ENCODE measurements at places on chromosomes 12 and 14. TPM values are rescaled to one million over a fixed set of nuclear protein-coding genes. Genes with fewer than 3 reads are reported as not detected.

DNA sequence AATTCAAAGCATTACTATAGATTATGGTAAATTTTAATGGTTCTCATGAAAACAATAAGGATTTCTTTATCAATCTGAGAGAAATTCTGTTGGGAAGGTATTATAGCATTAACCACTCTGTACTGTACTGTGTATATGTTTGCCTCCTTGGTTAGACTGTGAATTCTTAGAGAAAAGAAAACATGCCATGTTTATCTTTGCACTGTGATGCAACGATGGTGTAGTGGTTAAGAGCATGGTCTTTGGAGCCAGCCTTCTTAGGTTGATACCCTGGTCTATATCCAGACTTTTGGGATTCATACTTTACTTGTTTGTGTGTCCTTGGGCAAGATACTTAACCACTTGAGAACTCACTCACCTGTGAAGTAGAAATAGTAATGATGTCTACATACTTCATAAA, 32.2 kb upstream of the NUBPL start:
- H3K4me3 ChIP-seq, result no peak overlapping the region
- no peak for DNase-seq
- no peaks in the 10 kb centered on the region for H3K36me3 ChIP-seq
- H3K4me1 ChIP-seq, result no peaks in the 10 kb centered on the region
- no peaks in the 10 kb centered on the region for H3K27me3 ChIP-seq

- H3K27ac ChIP-seq, result no peak overlapping the region
- peaks cover 3% of the 10 kb centered on the region for H3K27me3 ChIP-seq
- no peak overlapping the region for H3K4me3 ChIP-seq
These were observed 476.1 kb upstream of the SOX5 start for GRCh38 chr12:24425601-24425970.

GRCh38 chr14:91770185-91770584, 38.3 kb upstream of the CATSPERB start:
- no peaks in the 10 kb centered on the region for H3K36me3 ChIP-seq
- DNase-seq, result no peak
- H3K27me3 ChIP-seq, result no peaks in the 10 kb centered on the region
- peaks cover 6% of the 10 kb centered on the region for H3K4me1 ChIP-seq
- H3K27ac ChIP-seq, result no peak overlapping the region

GRCh38 chr12:105104762-105105161, 2.8 kb upstream of the WASHC4 start:
- DNase-seq, result no peak
- H3K27ac ChIP-seq, result no peak overlapping the region
- no peaks in the 10 kb centered on the region for H3K36me3 ChIP-seq
- H3K4me3 ChIP-seq, result no peak overlapping the region
- H3K4me1 ChIP-seq, result 0 out of 2 replicates have a peak, but pooled peaks cover 4% of the 10 kb centered on the region

GRCh38 chr12:51217133-51217967, 512 bp downstream of the POU6F1 start:
- H3K27ac ChIP-seq, result no peak overlapping the region
- H3K27me3 ChIP-seq, result no peaks in the 10 kb centered on the region
- peaks cover 4% of the 10 kb centered on the region for H3K4me1 ChIP-seq
- no peak for DNase-seq

- H3K36me3 ChIP-seq, result no peaks in the 10 kb centered on the region
- no peak overlapping the region for H3K27ac ChIP-seq
- H3K4me1 ChIP-seq, result no peaks in the 10 kb centered on the region
- DNase-seq, result no peak
- no peak overlapping the region for H3K4me3 ChIP-seq
These were observed 15.7 kb upstream of the SLC6A12 start for GRCh38 chr12:229441-230191.

CPNE8 gene
- polyA plus RNA-seq, result 20.8 TPM

MEG3 gene
- polyA plus RNA-seq, result not detected

GRCh38 chr14:105500036-105500725, 9.1 kb downstream of the TEDC1 start:
- no peak overlapping the region for H3K4me3 ChIP-seq
- no peaks in the 10 kb centered on the region for H3K36me3 ChIP-seq
- H3K4me1 ChIP-seq, result no peaks in the 10 kb centered on the region
- H3K27ac ChIP-seq, result no peak overlapping the region

- no peak overlapping the region for H3K27ac ChIP-seq
- no peak overlapping the region for H3K4me3 ChIP-seq
- H3K27me3 ChIP-seq, result no peaks in the 10 kb centered on the region
- 0 out of 2 replicates have a peak, but pooled peaks cover 1% of the 10 kb centered on the region for H3K36me3 ChIP-seq
- H3K4me1 ChIP-seq, result no peaks in the 10 kb centered on the region
These were observed 9.6 kb downstream of the ACADS start for GRCh38 chr12:120735181-120735580.

- no peaks in the 10 kb centered on the region for H3K27me3 ChIP-seq
- H3K4me3 ChIP-seq, result peak overlapping the region; percentile 13
- H3K27ac ChIP-seq, result peak overlapping the region; percentile 48
- DNase-seq, result no peak
These were observed 5.6 kb downstream of the MIS18BP1 start for GRCh38 chr14:45247427-45247826.

DNA sequence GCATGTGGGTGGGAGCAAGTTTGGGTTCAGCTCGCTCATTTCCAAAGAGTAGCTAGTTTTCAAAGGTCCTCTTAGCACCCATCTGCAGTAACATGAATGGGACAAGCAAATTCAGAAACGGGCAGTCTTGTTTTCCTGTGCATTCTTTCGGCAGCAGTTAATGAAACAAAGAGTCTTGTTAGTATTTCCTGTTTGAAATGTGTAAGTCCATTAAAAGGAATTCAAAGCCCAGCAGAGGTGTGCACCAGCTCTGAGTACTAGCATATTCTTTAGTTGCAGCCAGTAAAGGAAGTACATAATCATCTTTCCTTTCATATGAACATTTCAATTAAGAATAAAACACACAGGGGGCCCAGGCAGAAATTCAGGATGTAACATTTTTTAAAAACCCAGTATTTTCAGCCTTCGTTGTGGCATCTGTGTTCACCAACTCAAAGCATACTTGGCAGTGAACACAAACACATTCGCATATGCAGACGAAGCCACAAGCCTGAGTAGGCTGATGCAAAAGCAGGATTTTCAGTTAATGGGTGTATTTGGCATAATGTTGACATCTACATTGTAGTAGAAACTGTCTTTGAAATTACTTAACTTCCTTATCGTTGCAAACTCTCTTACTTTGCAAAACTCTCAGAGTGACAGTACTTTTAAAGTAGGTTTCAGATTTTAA, 570.0 kb upstream of the FLRT2 start:
- no peak overlapping the region for H3K4me3 ChIP-seq
- no peaks in the 10 kb centered on the region for H3K27me3 ChIP-seq
- no peak overlapping the region for H3K27ac ChIP-seq

- no peak overlapping the region for H3K27ac ChIP-seq
- H3K4me1 ChIP-seq, result no peaks in the 10 kb centered on the region
- H3K27me3 ChIP-seq, result no peaks in the 10 kb centered on the region
- no peak for DNase-seq
These were observed 208.5 kb downstream of the C12orf50 start for GRCh38 chr12:87820524-87821202.

GRCh38 chr12:31732926-31733548, 4.2 kb upstream of the AMN1 start:
- H3K36me3 ChIP-seq, result no peaks in the 10 kb centered on the region
- H3K27ac ChIP-seq, result peak overlapping the region; percentile 52
- no peak overlapping the region for H3K4me3 ChIP-seq
- H3K4me1 ChIP-seq, result peaks cover 14% of the 10 kb centered on the region
- no peaks in the 10 kb centered on the region for H3K27me3 ChIP-seq

DNA sequence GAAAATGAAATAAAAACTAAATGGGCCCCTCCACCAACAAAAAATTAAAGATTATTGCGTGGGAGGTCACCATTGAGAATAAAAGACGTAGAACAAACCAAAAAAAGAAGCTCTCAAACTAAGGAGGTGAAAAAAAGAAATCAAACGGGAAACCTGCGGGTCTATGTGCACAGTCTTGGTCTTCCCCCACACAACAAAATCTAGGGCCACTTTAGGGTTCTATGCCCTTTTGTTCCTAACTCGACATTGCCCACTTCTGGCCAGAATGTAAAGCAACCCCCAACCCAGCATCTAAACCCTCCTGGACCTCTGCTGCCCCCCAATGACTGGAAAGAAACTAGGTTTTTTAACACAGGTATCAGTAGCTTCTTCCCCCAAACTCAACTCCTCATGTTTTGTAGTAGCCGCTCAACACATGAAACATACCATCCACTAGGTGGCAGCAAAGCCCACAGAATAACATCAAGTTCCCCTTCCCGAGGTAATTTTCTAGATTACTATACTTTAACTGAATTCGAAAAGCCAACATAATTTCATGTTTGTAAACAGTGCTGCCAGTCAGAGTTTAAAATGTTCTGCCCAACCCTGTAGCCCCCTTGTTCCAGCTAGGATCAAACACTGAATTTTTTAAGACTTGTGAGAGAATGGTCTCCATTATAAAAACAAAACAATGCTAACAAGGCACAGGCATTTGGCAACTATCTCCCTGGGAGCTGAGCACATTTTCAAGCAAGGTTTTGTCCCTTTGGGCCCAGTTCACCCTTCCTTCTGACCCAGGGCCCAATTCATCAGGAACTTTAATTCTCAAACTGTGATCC, 18.7 kb downstream of the DAD1 start:
- peak; percentile 99 for DNase-seq
- no peaks in the 10 kb centered on the region for H3K27me3 ChIP-seq
- H3K4me3 ChIP-seq, result peak overlapping the region; percentile 30
- peak overlapping the region; percentile 97 for H3K27ac ChIP-seq
- H3K36me3 ChIP-seq, result peaks cover 6% of the 10 kb centered on the region
- H3K4me1 ChIP-seq, result peaks cover 43% of the 10 kb centered on the region

- DNase-seq, result no peak
- H3K4me3 ChIP-seq, result no peak overlapping the region
- H3K4me1 ChIP-seq, result no peaks in the 10 kb centered on the region
- H3K27me3 ChIP-seq, result no peaks in the 10 kb centered on the region
- H3K27ac ChIP-seq, result no peak overlapping the region
These were observed 116.6 kb upstream of the PLEKHA5 start for GRCh38 chr12:19012965-19013364.

GRCh38 chr12:90510948-90511347, 444.0 kb downstream of the CCER1 start:
- H3K4me3 ChIP-seq, result no peak overlapping the region
- DNase-seq, result no peak
- peaks cover 5% of the 10 kb centered on the region for H3K4me1 ChIP-seq
- H3K36me3 ChIP-seq, result no peaks in the 10 kb centered on the region

DNA sequence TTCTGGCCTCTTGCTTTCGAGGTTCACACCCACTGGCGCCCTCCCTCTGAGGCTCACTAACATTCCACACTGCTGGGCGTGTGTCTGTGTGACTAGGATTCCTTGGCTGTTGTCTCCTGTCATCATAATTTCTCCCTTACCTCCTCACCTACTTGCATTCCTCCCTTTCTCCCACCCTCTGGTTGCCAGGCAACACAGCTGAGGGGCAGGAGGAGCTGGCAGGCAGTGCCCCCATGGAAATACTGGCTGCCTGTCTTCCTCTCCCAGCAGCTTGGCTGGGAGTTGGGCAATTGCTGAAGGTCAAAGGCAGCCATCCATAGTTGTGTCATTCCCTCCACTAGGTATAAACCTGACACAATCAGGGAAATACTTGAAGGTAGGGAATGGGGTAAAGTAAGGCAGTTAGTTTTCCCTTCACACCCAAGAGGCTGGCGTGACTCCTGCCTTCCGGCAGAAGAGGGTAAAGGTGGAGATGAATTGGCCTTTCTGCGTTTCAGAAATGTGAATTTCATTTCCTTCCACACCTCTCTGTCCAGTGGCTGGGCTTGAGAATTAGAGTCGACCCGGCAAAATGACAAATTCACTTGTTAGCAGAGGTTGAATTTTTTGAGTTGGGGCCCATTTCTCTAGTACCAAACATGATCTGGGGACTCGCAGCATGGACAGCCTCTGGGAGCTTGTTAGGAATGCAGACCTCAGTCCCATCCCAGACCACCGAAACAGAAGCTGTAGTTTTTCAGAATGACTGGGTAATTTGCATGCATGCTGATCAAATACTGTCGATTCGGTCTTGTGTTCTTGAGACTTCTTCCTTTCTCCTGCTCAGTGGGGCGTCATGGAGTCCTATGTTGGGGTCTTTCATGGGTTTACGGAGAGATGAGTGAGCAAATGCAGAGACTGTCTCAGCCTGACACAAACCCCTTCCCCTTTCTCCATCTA, 24.3 kb upstream of the EMP1 start:
- H3K27me3 ChIP-seq, result peaks cover 13% of the 10 kb centered on the region
- H3K36me3 ChIP-seq, result no peaks in the 10 kb centered on the region
- DNase-seq, result no peak

DNA sequence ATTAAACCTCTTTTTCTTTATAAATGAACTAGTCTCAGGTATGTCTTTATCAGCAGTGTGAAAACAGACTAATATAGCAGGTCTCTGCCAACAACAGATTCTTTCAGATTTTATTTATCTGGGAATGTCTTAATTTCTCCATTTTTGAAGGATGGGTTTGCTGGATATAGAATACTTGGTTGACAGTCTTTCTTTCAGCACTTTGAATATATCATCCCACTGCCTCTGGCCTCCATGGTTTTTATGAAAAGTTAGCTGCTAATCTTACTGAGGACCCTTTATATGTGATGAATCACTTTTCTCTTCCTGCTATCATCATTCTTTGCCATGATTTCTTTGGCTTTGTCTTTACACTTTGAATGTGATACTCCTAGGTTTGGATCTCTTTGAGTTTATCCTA, 148.0 kb downstream of the ANO6 start:
- no peak overlapping the region for H3K27ac ChIP-seq
- H3K4me3 ChIP-seq, result no peak overlapping the region
- H3K36me3 ChIP-seq, result peaks cover 3% of the 10 kb centered on the region
- no peak for DNase-seq
- no peaks in the 10 kb centered on the region for H3K27me3 ChIP-seq
- H3K4me1 ChIP-seq, result no peaks in the 10 kb centered on the region

DNA sequence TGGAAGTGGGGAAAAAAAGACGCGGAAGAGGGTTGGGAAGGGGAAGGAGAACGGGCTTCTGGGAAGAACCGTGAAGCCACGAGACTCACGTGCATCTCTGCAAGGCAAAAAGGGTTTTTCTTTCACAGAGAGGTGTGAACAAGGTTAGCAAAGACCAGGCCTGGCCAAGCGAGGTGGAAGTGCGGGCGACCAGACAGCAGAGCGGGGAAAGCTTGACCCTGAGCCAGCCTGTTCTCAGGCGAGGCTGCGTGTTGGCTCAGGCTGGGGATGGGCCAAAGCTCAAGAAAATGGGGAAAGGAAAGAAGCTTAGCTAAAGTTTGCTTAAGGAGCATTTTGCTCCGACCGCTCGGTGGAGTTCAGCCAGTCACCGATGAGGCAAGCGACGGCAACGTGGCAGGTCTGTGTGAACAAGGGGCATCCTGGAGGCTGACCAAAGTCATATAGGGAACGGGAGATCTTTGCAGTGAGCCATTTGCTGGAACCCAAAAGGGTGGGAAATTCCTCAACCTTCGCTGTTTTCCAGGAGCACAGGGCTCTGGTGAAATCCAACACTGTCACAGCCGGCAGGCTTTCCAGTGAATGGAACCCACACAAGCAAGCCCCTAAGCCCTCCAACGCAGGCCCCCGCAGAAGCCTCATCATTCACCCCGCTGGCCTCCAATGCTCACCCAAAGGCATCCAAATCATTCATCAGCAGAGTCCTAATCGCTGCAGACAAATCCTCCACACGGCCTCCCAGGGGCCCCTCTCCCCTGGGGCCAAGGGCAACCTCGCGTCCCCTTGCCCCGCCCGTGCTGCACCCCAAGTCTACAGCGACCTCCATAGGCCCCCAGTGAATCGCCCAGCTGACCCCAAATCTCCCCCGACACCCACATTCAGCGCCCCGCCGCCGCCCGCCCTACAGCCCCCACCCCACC, 754 bp downstream of the ZNF605 start:
- H3K27ac ChIP-seq, result peak overlapping the region; percentile 17
- no peaks in the 10 kb centered on the region for H3K27me3 ChIP-seq
- no peaks in the 10 kb centered on the region for H3K36me3 ChIP-seq
- H3K4me1 ChIP-seq, result no peaks in the 10 kb centered on the region
- H3K4me3 ChIP-seq, result peak overlapping the region; percentile 86

- no peaks in the 10 kb centered on the region for H3K27me3 ChIP-seq
- H3K4me1 ChIP-seq, result no peaks in the 10 kb centered on the region
- H3K36me3 ChIP-seq, result no peaks in the 10 kb centered on the region
- no peak overlapping the region for H3K4me3 ChIP-seq
- H3K27ac ChIP-seq, result no peak overlapping the region
- DNase-seq, result no peak
These were observed 558.6 kb downstream of the DIO2 start for GRCh38 chr14:79652513-79653307.

All from GM12878 (cell line).